ENCODE measurements at places on chromosomes 5 and 9.

GRCh38 chr5:60382716-60383115, 317.2 kb downstream of the DEPDC1B start:
- DNase-seq, result no peak

GRCh38 chr5:149114403-149115312, 26.6 kb upstream of the ABLIM3 start:
- DNase-seq, result no peak

DNA sequence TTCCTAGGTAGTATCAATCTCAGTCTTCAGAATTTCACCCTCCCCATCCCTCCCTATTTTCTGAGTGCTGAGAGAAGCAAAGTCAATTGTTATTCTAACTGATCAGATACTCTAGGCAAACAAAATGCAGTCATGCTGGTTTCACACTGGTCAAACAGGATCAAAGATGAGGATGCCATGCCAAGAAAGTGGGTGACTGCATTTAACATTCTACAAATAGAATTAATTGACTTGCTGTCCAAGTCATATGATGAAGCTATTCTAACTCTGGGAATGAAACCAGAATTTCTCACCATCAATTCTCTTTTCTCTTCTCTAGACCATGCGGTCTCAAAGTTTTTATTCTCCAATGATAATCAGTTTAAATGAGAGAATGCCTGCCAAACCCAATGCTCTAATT, 112.5 kb downstream of the CTNND2 start:
- DNase-seq, result no peak

GRCh38 chr5:93582677-93583438, at the start of gene NR2F1:
Gene NR2F1 (plus strand): TSS chr5:93583222. CDS start chr5:93585024, 1,802 bp downstream.
- no peak for DNase-seq

DNA sequence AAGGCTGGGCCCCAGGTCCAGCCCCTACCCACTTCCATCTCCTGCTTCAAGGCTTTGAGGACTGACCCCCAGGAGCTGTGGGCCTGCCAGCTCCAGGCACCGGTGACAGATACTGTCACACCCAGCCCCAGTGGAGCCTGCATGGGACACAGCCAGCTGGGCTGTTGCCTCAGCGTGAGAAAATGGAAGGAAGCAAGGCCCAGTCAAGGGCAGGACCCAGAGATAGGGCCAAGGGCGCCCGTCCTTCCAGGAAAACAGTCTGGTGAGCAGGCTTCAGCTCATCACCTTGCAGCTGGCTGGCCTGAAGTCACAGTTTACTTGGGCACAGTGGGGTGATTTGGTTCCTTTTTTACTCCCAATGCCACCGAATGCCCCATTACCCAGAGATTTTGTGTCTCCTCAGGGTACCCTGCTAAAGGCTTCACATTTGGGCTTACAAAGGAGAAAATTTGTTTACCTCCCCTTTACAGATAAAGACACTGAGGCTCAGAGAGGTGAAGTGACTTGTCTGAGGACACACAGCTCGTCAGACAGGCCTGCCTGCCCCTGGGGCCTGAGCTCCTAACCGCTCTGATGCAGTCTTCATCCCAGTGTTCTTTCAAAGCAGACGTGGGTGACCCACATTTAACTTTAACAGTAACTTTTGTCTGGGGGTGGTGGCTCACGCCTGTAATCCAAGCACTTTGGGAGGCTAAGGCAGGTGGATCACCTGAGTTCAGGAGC, 21.5 kb upstream of the WDR38 start:
- no peak for DNase-seq

DNA sequence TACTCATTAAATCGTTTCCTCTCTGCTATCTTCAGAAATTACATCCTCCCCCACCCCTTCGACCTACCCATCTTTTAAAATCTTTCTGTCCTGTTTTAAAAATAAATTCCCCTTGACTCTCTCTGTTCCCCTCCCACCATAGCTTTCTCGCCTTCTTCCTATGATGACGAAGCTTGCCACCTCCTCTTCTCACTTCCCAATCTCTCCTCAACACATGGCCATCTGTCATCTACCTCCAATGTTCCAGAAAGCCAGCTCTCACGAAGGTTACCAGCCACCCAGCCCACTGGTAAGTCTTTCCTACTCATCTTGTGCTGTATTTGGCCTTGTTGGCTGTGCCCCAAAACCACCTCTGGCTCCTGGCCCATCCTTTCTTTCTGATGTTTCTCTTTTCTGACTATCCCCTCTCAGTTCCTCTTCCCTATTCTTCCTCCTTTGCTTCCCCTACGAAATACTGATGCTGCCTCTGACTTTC, 346.3 kb downstream of the ENC1 start:
- DNase-seq, result no peak

DNA sequence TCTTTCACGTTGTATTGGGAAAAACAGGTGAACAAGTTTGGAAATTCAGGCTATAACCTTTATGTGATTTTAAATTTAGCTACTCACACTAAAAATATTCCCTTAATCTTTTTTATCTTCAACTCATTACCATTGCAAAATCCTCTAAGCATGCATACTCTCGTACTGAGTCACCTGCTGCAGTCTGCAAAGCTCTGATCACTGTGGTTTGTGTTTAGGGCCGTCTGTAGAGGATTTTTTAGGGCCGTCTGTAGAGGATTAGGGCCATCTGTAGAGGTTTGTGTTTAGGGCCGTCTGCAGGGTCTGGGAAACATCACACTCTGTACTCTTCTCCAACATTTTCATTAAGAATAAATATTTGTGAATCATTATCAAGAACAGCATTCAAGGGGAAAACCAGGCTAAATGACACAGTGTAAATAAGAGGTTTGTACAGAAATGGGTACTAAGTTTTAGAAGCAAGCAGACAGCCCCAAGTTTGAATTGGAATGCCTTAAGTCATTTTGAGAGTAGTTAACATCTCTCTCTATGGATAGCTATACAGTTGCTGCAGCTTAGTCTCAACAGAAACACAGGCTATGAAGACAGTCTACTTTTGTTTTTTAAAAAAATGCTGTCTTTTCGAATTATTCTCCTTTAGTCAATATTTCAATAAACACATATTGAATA, 155.0 kb upstream of the TSLP start:
- DNase-seq, result no peak
